ENCODE measurements at places on chromosomes 1 and 21.

GRCh38 chr1:69728206-69728605 is 160.5 kb downstream of the LRRC7 start:
- DNase-seq = no peak

GRCh38 chr1:115679141-115679611 is 37.4 kb downstream of the VANGL1 start:
- no peak for DNase-seq

DNA sequence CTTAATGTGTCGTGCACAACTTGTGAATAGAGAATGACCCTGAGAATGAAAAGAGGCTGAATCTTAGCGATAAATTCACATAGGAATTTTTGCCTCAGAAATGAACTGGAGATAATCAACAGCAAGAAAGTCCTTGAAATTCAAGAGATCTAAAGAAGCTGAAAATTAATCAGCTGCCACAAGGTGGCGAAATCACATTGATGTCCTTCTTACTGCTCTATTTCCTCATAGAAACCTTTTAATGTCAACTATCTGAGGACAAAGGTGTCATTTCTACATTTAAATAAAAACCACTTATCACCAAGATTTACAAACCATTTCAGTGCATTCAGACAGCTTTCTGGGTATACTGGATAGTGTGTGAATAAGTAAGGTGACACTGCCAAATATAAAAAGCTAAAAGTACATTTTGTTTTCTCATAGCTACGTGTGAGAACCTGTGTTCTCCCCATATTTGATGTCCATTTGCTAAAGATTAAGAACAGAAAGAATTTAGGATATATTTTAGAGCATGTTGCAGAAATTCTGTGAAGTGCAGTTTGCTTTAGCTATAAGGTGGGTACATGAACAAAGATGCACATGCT is 485.3 kb upstream of the PTBP2 start:
- DNase-seq = no peak

GRCh38 chr1:21626921-21627339 is 42.2 kb downstream of the RAP1GAP start:
- DNase-seq = no peak

- no peak for DNase-seq
These were observed 450.2 kb downstream of the KIF26B start for GRCh38 chr1:245604979-245605378.

GRCh38 chr1:164560556-164560955 is 1.6 kb downstream of the PBX1 start:
- DNase-seq = no peak

DNA sequence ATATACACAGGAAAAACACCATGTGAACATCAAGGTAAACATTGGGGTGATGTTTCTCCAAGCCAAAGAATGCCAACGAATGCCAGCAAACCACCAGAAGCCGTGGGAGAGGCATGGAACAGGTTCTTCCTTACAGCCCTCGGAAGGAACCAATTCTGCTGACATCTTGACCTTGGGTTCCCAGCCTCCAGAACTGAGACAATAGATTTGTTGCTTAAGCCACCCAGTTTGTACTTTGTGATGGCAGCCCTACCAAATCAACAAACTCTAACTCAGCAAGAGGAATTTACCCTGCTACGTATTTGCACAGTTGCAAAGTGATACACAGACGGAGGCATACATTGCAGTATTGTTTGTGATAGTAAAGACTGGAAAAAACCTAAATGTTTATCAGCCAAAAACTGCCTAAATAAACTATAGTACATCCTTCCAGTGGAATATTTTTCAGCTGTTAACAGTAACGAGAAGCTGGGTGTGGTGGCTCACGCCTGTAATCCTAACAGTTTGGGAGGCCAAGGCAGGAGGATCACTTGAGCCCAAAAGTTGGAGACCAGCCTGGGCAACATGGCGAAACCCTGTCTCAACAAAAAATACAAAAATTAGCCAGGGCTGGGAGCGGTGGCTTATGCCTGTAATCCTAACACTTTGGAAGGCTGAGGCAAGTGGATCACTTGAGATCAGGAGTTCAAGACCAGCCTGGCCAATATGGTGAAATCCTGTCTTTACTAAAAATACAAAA is 12.5 kb upstream of the ZC3H12A start:
- no peak for DNase-seq

- DNase-seq = no peak
These were observed 80.5 kb upstream of the TTC39A start for GRCh38 chr1:51410568-51411460.

GRCh38 chr1:226633541-226634165 is 85.1 kb downstream of the STUM start:
- no peak for DNase-seq

- no peak for DNase-seq
These were observed 840.0 kb upstream of the B3GALT2 start for GRCh38 chr1:194026422-194026821.

- no peak for DNase-seq
These were observed 75.0 kb downstream of the TAS1R2 start for GRCh38 chr1:18784482-18784831.

DNA sequence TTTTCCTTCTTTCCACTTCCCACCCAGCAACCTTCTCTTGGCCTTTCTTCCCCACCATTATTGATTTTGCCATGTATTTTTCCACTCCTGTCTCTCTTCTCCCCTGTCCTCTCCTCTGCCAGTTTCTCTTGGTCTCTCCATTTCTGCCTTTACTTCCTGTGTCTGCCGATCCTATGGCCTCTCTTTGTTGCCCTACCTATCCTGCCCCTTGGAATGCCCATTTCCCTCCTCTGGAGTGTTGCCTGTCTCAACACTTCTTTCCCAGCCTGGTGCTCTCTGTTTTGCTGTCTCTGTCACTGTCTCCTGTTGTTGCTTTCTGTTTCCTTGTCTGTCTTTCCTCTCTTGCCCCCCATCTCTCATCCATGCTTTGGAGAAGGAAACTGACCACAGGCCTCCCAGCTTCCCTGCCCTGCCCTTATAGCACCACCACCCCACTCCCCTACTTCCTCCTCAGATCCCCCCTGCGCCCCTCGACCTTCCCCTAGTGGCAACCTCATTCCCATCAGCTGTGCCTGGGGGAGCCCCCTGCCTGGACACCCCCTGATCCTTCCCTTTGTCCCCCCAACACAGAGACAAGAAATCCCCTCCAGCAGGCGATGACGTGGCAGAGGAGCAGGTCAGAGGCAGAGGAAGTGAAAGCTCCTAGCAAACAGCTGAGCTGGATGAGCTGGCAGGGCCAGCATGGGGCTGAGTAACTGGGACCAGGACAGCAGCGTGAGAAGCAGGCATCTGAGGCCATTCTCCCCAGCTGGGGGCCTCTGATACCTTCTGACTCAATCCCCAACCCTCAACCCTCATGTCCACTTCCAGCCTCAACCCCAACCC is 6.6 kb upstream of the ETV3L start:
- DNase-seq = no peak

- no peak for DNase-seq
These were observed 39.7 kb downstream of the PTGFRN start for GRCh38 chr1:116949213-116949985.

All from central memory CD4-positive, alpha-beta T cell (primary cell).